ENCODE measurements at places on chromosomes 12 and 14.

DNA sequence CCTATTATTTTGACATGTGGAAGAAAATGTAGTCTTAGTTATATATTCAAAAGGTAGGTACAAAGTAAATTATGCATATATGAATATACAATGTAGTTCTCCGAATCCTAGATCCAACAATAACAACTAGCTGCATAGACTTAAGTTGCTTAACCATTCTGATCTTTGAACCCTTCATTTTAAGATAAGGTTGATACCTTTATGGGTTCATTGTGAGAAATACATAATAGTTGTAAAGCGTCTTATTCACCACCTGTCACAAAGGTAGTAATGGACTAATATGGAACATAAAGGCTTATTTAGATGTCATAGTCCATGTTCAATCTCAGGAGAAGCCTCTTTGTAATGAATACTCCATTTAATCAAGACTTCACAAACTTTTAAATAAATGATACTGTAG lies 263.6 kb downstream of the TMTC2 start:
- DNase-seq = no peak

GRCh38 chr14:66442953-66443571 lies 43.1 kb upstream of the CCDC196 start:
- no peak for DNase-seq

GRCh38 chr12:127546721-127547505 lies 720.1 kb upstream of the TMEM132C start:
- no peak for DNase-seq

DNA sequence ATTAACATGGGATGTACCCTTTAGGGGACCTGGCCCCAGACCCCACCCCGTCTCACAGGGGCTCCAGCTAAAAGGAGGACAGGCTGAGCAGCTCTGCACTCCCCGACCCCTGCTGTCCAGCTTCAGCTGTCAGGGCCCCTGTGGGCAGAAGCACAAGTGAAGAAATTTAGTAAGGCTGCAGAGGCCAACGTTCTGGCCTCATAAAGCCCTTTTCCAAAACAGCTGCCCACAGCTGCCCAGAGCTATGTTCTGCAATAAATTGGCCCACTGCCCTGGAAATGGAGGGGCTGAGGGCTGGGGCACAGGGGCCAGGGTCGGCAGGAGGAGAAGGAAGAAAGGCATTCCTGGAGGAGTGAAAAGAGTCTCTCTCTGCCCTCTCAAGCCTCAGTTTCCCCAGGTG lies 357.1 kb downstream of the BCL11B start:
- no peak for DNase-seq
